Right kidney (tissue), 9 donors: ENCODE measurements at places on chromosomes 1 and 21.

DNA sequence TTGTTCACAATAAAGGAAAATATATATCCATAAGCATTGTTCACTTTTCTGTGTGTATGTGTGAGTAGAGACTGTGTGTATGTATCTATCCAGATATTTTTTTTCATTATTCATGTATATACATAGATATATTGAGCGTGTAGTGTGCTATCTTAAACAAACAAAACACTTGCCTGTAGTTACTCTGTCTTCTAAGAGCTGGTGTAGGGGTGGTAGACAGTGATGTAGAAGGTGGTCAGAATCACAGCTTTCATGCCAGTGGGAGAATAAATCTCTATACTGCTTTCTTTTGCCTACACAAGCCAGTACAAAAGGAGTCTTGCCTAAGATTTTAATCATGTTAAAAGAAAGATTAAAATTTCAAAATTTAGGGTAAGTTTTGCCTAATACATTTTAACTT, 122.0 kb downstream of the UCHL5 start:
- no peak for DNase-seq

DNA sequence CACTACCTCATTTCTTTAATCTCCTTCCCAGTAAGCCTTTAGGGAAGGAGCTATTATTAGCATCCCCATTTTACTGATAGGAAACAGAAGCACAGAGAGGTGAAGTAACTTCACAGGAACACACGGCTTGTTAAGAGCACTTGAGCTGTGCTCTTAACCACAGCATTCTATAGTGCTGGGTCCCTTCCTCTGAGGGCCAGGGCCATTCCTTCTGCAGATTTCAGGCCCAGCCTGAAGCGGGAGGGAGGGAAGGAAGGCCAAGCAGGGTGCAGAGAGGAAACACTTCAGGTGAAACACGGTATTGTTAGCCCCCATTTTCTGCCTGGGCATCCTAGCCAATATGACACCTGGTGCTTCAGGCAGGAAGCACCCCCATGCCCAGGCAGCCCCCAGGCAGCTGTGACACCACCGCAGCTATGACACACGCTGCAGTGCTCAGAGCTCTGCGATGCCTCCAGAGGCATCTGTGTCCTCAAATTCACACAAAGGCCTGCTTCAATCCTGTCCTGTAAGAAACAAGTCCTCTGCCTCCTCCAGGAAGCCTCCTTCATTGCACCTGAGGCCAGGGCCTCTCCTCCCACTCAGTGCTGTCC, 4.5 kb upstream of the EXTL1 start:
- no peak for DNase-seq

- DNase-seq: no peak
Observed at GRCh38 chr21:37000381-37000780, 6.1 kb upstream of the RIPPLY3 start.

GRCh38 chr1:78586572-78586971, 33.7 kb upstream of the IFI44L start:
- DNase-seq: no peak

GRCh38 chr1:171484760-171485374, 463 bp upstream of the PRRC2C start:
- DNase-seq: no peak

DNA sequence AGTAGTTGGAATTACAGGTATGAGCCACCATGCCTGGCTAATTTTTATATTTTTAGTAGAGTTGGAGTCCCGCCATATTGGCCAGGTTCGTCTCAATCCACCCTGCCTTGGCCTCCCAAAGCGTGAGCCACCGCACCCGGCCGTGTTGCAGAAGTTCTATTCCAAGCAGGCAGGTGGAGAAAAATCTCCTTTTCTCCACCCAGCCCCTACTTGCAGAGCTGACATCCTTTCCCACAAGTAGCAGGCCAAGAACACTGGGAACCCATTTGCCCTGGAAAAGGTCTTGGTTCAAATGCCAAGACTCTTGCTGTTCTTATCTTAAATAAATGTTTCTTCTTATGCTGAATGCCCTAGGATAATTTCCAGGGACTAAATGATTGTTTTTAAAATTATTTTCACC, 17.5 kb downstream of the AGL start:
- DNase-seq: no peak

DNA sequence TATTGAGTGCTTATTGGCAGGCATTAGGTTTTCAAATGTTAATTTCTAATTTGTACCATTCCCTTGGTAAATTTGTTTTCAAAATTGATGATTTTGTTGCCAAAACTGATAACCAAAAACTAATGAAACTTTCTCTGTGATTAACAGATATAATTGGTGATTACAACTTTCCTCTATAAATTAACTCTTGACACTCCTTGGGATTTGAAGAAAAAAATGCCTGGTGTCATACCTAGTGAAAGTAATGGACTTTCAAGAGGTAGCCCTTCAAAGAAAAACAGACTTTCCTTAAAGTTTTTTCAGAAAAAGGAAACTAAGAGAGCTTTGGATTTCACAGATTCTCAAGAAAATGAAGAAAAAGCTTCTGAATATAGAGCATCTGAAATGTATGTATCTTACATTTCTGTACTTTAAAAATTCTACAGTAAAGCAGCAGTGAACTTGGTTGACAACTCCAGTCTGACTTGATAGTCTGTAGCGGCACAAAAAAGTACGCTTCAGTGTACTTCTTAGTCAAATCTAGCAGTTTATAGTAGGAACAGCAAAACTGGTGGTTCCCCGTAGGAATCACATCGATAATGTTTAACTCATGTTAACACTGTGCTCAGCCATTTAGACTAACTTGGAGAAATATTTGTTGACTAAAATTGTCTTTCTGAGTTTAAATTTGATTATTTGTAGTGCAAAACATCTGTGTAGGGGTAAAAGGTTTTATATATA, 3.0 kb downstream of the USP1 start:
- DNase-seq: no peak

DNA sequence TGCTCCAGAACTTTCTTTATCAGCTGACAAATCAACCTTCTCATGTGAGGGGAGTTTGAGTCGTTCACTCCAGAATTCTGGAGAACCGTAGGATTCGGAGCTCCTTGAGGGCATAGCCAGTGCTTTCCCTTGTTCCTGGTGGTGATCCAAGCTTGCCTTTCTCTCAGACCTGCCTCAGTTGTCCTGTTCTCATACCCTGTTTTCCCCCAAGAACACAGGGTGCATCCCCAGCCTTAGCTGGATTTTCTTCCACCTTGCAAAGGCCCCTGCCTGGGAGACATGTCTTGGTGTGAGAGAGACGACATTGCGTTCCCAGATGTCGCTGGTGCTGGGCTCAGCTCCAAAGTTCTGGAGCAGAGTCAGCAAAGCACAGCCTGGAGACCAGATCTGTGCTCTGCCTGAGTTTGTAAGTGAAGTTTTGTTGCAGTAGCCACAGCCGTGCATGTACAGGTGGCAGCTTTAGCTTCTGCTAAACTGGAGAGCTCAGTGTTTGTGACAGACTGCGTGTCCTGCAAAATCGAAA, 40.0 kb downstream of the ABCG1 start:
- no peak for DNase-seq

- no peak for DNase-seq
Observed at GRCh38 chr1:150008699-150009098, 1.8 kb downstream of the OTUD7B start.
